Fibroblast of villous mesenchyme (primary cell): ENCODE measurements at places on chromosomes 7 and 10.

DNA sequence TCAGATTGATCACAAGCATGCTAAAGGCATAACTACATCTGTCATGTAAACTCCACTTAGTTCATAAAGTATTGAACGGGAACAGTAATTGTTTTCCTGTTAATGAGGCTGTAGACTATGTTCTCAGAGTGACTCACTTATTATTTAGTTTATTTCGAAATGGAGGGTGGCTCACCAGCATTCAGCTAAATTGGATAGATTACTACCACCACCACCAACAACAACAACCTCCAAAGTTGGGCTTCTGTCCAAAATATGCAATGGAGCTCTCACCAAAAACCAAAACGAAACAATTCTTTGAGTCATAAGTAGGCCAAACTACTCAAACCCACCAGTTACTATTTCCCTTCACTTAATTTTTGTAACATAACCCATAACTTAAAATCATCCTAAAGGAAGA lies 127.9 kb upstream of the NRBF2 start:
- peak; percentile 84 for DNase-seq

- no peak for DNase-seq
These were observed 46.3 kb downstream of the TAS2R16 start for GRCh38 chr7:122949186-122949585.

DNA sequence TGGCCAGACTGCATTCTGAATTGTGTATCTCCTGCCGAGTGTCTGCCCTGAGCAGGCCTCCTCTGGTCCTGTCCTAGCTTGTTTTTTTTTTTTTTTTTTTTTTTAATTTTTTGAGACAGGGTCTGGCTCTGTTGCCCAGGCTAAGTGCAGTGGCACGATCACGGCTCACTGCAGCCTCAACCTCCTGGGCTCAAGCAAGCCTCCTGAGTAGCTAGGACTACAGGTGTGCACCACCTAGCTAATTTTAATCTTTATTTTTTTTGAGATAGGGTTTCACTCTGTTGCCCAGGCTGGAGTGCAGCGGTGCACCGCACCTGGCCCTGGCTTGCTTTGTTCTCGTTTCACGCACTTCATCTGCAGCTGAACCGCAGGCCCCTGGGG lies 23.5 kb downstream of the COL26A1 start:
- DNase-seq, result no peak

- DNase-seq, result peak; percentile 17
These were observed 82.4 kb upstream of the SLC13A1 start for GRCh38 chr7:123282181-123282580.

DNA sequence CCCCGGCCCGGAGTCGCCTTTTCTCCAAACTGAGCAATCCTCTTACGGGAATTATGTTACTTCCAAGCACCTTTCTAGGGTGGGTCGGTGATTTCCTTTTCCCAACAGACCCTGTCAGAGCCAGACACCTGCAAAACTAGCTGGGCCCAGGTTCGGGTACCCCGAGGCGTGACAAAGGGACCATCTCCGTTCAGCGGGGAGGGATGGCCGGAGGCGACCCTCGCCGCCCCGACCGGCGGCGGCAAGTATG lies 445 bp downstream of the PPA1 start:
- DNase-seq, result no peak

DNA sequence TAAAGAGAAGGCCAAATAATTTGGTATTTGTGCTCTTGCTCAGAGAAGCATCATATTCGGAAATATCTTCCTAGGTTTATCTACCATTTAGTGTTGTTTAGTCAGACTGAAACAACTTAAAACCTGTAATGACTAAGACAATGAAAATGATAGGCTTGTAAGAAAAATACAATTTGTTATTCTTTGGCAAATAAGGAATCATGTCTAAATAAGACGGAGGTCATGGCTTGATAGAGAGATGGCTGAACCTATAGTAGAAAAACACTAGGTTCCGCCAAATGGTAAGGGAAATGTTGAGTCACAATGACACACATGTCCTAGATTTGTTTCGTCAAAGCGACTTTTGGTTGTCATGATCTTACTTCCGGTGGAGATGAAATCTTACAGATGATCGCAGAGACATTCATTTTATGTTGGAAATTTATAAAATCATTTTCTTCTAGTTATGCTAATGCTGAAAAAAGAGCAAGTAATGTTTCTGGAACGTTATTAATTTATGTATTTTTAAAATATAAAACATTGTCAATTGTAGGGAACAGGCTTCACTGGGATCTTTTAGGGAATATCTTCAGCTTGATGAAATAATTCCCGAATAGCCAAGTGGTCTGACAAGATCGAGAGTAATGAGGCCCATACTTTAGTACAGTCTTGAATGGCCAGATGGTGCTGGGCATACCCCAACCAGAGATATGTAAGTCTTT lies 1.0 kb downstream of the SRGN start:
- DNase-seq, result peak; percentile 34

- peak; percentile 16 for DNase-seq
These were observed 818.6 kb downstream of the GRID1 start for GRCh38 chr10:85548034-85548433.

DNA sequence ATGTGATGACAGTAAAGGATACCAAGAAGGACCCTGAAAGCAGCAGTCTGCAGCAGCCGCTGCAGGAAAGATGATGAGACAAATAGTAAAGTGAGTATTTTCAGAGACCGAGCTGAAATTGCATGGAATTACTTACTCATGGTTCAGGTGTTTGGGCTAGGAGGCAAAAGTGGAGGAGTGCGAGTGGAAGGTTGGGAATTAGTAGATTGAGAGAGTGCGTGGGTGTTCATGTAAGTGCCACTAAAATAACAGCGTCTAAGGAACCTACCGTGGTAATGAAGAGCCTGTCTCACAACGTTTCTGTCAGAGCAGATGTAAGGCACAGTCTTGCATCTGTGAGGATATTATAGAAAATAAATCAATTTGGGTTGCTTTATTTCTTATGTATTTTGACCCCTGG lies 48.3 kb upstream of the FMC1 start:
- DNase-seq, result no peak

DNA sequence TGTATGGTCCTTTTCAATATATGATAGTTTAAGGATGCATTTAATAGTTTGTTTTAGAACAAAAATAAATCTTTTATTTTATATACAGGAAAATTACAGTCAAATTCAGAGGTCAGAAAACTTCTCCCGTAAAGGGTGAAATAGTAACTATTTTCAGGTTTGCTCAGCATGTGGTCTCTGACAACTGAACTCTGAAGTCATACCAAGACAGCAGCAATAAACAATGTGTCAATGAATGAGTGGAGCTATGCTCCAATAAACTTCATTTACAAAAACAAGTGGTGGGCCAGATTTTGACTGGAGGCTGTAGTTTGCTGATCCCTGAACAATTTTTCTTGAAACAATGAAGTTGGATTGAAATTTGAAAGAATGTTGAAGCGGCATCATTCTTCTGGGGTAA lies 123.6 kb downstream of the ZNF248 start:
- no peak for DNase-seq

DNA sequence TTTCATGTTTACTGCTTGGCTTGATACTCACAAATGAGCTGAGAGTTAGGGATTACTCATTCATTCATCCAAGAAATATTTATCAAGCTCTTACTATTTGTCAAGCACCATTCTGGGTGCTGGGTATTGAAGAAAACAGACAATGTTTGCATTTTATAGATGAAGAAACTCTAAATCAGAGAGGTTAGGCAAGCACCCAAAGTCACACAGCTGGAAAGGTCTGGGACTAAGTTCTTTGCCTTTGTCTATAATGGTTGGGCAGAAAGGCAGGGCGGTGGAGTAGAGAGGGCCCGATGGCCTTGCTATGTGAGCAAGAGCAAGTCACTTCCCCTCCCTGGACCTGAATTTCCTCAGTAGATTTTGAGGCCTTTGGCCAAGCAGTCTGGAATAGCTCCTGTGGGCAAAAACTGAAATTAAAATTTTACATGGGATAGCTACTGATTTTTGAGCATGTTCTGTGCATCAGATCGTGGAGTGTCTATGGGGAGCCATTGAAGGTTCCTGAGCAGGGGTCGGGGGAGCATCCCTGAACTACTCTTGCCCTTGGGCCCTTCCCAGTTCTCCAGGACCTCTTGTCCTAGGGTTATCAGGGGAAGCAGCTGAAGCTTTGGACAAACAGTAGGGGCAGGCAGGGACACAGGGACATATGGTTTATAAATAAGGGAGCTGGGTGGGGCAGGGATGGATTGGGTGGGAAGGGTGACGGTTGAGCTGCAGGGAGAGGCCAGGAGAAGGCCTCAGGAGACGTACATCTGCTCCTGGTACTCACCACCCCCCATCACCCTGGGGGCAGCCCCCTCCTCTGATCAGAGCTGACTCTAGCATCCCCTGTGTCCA lies 23.3 kb downstream of the AQP1 start:
- no peak for DNase-seq

DNA sequence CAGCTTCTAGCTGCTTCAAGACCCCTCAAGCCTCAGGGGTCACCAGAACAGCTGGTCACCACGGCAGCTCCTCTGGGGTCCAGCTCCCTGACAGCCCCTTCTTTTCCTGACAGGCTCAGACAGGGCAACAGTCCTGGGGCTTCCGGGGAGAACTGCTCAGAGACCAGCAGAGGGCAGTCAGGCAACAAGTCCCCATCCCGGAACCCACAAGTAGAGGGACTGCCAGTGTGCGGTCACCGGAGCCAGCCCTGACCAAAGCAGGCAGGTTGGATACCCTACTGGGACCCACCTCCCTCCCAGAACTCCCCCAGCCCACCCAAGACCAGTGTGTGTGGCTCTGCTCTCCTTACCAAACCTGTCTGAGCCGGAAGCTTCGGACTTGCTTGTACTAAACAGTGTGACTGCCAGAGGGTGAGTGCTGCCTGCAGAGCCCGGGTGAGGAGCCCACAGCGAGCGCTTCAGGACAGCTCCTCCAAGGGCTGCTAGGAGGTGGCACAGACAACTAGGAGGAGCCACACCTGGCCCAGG lies 40.3 kb downstream of the YKT6 start:
- DNase-seq, result peak; percentile 81

DNA sequence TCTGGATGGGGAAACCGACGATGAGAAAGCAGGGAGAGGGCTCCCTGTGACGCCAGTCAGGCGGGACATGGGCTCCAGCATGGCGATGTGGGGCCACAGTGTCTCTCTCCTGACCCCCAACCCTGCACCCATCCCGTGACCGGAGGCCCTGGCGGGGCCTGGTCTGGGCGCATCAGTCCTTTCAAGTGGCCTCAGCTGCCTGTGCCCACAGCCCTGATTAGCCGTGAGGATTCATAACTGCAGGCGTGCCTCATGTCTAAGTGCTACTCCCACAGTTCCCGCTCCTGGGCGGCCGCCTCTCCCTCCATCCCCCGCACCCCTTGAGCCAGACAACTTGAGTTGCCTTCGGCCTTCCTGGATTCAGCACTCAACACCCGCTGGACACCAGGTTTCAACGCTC lies 240.8 kb downstream of the ELFN1 start:
- DNase-seq, result no peak

GRCh38 chr10:31920538-31920937 lies 8.1 kb downstream of the ARHGAP12 start:
- DNase-seq, result no peak

- peak; percentile 87 for DNase-seq
These were observed 16.8 kb downstream of the TRIM8 start for GRCh38 chr10:102660888-102661657.

DNA sequence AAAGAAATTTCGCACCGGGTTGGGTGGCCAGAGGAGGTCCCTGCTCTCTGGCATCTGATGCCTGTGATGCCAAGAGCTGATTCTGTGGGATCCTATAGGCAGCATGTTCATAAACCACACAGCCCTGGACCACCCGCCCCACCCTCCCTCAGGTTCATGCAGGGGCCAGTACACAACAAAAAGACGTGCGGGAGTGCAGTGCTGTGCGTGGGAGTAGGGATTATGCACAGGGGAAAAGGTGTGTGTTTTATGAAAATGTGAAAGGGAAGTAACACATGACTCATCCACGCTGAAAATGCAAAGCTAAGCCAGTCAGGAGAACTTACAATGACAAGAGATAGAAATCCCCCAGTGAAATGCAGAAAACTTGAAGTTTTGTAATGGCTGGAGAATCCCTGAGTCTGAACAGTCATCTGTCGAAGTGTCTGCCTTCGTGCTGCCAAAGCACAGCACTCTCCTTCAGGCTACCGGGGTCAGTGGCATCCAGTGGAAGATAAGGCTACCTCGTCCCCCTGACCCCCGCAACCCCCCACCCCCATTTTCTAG lies 1.1 kb downstream of the KIAA1217 start:
- DNase-seq, result peak; percentile 37

DNA sequence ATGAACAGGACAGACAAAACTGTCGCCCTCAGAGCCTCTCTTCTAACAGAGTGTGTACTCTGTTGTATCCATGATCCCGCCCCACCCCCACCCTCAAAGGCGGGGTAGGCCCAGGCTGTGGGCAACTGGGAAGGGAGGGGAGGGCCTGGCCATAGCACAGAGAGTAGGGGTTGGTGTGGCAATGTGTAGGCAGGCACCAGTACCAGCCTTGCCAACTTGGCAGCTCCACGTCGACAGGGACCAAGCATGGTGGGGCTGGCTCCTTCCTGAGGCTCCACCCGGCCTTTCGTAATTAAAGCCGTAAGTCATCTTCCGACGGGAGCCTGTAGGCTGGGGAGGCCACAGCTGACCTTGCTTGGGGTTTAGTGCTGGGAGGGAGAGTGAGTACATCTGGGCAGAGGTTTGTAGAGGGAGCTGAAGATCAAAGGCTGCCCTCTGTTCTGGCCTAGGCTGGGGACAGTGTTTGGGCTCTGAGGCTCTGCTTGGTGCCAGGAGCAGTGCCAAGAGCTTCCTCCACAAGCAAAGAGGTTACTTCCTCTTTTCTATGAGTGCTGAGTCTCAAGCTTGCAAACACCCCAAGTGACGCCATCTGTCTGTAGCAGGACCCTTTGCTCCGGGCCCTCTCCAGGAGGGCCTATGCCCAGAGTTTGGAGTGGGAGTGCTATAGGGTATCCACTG lies 121.6 kb downstream of the C10orf105 start:
- DNase-seq, result peak; percentile 27

DNA sequence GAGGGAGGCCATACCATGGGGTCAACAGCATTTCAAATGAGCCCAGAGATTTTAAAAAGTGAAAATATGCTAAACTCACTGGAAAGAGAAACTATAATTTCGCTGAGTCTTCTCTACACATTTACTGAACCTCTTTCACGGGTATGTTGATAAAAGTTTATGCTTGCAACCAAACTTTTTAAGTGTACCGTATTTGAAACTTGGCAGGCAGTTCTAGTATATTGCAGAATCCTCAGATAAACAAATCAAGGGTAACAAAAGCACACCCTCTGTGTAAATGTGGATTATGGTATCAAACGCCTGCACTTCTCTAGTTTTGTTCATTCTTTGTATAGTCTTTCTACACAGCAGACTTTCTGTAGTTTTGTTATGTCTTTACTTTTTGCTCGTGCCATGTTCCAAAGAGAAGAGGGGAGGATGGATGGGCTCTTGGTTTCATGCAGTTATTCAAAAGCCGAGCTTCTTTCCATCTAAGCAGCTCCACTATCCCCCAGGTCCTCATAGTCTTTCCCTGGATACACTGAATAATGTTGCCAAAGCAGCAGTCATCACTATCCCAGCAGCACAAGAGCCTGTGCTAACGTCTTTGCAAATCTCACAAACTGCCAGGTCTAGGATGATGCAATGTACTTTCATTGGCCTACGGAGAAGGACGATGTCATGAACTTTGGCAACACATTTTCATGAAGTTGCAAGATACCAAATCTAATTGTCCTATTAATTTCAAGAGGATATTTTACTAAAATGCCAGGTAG lies 131.2 kb downstream of the MPP7 start:
- peak; percentile 6 for DNase-seq
